Adrenal gland (tissue), 19 donors: ENCODE measurements at places on chromosomes 5 and 9.

DNA sequence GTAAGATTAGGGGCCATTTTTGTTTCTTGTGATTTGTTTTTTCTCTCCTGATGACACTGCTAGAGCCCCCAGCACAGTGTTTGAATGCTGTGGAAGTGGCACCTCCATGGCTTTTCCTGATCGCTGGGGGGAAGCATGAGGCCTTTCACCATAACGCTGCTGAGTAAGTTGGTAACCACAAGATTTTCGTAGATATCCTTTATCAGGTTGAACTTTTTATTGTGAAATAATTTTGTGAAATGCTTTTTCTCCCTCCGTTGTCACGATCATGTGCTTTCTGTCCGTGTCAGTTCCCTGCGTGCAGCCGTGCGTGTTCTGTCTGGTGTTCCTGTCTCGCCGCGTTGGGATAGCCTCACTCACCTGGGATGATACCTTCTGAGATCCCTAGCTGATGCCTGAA is 59.4 kb downstream of the EHMT1 start:
- no peak for DNase-seq

- DNase-seq, result no peak
Measured at GRCh38 chr9:136326061-136326760, 1.1 kb upstream of the GPSM1 start.

GRCh38 chr9:135567311-135567710 is 5.8 kb downstream of the PAEP start:
- DNase-seq, result no peak

DNA sequence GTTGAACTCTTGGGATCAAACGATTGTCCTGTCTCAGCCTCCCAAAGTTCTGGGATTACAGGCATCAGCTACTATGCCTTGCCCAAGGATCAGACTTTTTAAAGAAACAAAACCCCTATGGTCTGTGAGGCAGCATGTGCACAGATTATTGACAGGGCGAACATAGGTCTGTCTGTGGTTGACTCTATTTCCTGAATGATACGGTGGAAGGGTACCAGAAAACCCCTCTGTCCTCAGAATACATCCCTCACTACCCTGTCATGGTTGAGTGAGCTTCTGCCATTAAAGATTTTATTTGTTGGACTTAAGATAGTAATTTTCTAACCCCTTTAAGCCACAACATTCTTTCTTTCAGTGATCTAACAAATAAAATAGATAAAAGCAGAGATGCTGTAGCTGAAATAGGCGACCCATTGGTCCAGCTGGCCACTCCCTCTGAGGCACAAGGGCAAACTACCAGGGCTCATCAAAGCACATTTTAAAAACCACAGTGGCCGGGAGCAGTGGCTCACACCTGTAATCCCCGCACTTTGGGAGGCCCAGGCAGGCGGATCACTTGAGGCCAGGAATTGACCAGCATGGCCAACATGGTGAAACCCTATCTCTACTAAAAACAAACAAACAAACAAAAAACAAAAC is 84.9 kb upstream of the ANKRD55 start:
- no peak for DNase-seq

- no peak for DNase-seq
Measured at GRCh38 chr5:176171171-176171760, 67.0 kb upstream of the SIMC1 start.

DNA sequence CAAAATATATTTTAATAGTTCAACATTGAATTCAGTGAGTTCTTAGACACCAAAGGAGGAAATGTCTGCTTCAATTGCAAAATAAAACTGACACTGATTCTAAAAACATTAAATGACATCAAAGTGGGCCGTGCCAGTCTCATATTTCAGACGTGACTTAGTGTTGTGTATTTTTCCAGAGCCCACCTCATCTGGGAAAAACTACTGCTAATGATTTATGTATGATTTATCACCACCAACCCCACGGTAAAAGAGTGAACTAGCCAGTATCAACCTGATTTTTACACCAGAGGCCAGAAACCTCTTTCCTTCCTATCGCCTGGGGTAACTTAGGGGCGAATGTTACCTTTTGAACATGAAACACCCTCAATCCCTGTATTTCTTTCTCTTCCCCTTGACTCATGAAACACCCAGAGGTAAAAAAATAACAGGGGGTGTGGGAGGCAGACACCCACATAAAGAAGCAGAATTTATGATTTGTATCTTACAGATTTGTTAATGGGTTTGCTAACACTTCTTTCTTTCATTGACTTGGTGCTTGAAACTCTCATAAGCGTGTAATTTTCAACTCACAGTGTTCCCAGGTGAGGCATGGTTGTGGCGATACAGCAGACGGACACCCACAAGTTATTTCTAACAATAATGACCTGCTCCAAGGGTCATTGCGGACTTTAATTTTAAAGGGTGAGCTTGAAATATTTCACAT is 56.4 kb upstream of the FANCC start:
- no peak for DNase-seq

GRCh38 chr5:165161204-165161603 is 1655.8 kb downstream of the MAT2B start:
- no peak for DNase-seq

DNA sequence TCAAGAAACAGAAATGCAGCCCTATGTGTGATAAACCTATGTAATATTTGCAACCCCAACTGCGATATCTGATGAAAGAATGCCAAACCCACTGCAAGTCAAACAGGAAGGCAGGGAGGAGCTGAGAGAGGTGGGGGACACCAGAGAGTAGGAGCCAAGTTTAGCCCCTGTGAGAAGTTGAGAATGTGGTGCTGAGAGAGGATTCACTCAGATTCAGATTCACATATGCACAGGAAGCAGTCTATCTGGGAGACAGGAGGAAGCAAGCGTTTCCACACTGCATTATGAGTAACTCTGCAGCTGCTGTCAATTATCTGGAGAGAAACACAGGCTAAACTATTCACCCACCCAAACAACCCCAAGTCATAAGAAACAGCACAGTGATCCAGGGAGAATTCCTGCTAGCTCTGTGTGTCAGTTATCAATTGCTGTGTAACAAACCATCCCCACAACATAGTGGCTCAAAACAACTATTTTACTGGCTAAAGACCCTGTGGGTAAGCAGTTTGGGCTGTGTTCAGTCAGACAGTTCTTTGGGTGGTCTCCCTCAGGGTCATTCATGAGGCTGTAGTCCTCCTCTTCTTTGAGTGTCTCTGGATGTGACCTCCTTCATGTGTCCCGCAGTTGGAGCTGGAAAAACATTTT is 161.9 kb upstream of the RAI14 start:
- no peak for DNase-seq

DNA sequence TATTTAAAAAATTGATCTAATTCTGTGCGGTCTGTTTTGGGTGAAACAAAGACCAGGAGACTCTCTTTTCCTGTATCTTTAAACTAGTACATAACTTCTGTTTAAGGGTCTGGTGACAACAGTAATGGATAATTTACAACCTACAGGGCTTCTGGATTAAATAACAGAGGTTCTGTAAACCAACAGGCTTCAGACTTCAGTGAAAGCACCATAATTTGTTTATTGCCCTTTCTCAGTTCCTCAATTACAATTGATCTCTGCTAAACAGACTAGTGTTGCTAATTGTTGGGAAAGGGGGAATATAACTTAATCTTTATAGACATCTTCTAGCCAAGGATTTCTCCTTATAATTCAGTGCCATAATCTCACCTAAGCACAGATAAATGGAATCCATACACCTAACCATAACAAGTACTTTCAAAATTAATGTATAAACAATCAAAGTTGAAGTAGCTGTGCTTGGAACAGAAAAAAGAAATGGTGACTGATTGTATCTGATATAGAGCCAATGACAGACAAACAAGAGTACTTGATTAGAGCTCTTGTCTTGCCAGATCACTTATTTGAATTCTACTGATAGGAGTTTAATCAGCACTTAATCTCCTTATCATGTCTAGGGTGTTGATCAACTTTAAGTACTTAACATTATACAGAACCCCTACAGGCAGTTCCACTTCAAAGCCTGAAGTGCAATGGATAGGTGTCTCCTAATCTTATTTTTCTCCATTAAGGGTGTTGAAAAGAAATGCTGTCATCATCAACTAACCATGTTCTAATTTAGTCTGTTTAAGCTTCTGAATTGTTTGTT is 536.0 kb downstream of the NR2F1-AS1 start:
- DNase-seq, result no peak

GRCh38 chr9:21402386-21403251 is 6.3 kb upstream of the IFNA8 start:
- DNase-seq, result no peak

DNA sequence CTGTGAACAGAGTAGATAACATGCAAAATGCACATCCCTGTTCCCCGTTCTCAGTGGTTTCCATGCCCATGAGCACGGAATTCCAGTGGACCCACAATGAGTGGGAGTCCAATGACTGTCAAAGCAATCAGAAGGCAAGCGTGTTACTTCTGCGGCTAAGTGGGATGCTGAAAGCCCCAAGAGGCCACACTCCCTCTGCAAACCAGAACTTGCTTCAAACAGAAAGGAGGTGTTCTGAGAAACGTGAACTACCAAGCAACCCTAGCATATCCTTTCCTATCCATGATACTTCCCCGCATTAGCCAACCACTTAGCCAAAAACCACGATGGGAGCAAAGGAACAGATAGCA is 21.7 kb upstream of the MVB12B start:
- DNase-seq, result no peak

GRCh38 chr5:111072949-111073682 is 1.6 kb downstream of the TSLP start:
- peak; percentile 68 for DNase-seq

- DNase-seq, result peak; percentile 70
Measured at GRCh38 chr9:21965401-21965951, 28.7 kb downstream of the CDKN2A start.

GRCh38 chr5:110255194-110255593 is 471.3 kb downstream of the TMEM232 start:
- no peak for DNase-seq

GRCh38 chr9:91256235-91256634 is 105.5 kb downstream of the AUH start:
- DNase-seq, result no peak

DNA sequence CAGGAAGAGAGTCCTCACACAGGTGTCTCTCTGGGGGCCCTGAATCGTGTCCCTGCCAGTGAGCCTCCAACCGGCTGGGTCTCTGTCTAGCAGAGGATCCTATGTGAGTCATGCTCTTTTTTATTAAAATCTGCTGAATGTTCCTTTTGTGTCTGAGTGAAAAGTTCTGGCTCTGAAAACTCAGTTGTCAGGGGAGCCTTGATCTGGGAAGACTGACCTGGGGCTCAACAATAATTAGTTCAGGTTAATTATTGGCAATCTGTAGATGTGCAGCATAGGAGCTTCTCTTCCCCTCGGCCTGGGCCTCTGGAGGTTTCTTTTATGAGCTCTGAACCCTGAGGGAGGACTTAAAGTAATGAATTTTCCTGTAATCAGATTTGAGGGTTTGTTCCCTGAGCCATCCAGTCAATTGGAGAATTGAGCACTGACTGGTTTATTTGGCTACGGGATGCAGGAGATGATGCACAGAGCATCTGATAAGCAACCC is 45.2 kb downstream of the ALG2 start:
- no peak for DNase-seq

- no peak for DNase-seq
Measured at GRCh38 chr5:10661401-10661800, 97.5 kb downstream of the ANKRD33B start.

DNA sequence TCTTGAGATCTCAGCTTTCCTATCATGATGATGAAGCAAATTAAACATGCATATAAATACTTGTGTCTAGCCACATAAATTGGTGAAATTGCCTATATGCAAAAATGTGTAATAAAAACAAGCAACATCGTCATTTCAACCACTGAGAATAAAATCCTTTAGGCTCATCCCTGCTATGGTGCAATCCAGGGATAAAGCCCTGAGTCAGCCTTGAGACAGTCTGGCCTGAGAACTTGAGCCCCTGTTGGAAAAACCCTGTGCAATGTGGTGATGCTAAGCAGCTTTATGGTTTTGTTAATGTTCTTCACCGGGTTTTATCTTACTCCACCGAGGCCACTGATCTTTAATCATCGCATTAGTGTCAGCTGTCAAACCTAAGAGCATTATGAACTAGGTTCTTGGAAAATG is 170.5 kb downstream of the DCP2 start:
- DNase-seq, result no peak

- no peak for DNase-seq
Measured at GRCh38 chr5:2761921-2762488, 10.5 kb upstream of the IRX2 start.

DNA sequence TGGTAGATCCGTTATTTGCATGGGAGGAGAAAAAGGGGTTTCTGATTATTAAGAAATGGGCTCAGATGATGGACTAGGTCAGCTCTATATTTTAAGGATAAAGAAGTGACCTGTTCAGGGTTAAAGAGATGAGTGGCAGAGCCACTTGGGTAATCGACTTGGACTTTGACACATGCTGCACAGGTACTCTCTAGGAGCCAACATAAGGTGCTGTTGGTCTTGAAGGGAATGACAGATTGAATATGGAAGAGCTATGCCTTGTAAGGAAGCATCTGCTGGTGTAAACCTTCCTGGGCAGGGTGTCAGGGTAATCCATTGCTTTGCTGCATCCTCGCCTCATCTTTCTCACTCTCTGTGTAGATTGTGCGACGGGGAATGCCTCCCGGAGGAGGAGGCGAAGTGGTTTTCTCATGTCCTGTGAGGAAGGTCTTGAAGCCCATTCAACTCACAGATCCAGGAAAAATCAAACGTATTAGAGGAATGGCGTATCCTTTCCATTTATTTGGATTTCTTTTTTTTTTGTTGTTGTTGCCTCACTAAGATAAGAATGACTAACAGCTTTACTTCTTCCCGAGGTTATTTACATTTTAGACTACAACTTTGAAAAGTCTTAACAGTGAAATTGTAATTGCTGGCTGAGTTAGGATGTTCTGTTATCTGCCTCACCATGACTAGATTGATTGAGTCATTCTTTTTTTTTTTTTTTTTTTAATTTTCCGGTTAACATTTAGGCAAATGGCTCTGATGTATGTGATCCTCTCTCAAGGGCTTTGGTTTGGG is 41.2 kb downstream of the RCL1 start:
- DNase-seq, result no peak

GRCh38 chr5:39057734-39058133 is 16.5 kb downstream of the RICTOR start:
- no peak for DNase-seq

GRCh38 chr5:33855396-33855795 is 36.4 kb downstream of the ADAMTS12 start:
- no peak for DNase-seq

GRCh38 chr5:141954194-141954593 is 3.8 kb downstream of the PCDH12 start:
- no peak for DNase-seq

- DNase-seq, result no peak
Measured at GRCh38 chr9:95822583-95823431, 52.7 kb upstream of the ERCC6L2 start.

GRCh38 chr5:106408141-106408540 is 1262.6 kb downstream of the EFNA5 start:
- no peak for DNase-seq

DNA sequence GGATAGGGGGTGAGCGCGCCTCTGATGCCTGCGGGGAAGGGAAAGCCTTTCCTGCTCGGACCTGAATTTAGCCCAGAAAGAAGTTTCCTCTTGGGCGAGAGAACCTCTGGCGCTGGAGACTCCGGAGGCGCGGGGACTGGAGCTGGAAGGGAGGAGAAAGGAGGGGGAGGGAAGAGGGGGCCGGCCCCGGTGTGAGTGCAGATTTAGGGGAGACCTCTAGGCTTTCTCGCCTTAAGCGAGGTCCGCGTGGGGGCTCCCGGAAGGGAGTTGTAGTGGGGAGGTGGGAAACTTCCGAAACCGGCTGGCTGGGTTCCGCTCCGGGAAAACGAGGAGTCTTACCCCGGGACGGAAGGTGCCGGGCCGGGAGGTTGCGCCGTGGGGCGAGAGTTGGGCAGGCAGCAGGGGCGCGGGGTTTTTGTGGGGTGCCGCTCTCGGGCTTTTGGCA is 1.3 kb downstream of the PCSK5 start:
- peak; percentile 29 for DNase-seq
